Activated CD4-positive, alpha-beta T cell treated with anti-CD3 and anti-CD28 coated beads for 36 hours (primary cell): ENCODE measurements at places on chromosomes 2 and 18. TPM values are rescaled to one million over a fixed set of nuclear protein-coding genes. Genes with fewer than 3 reads are reported as not detected.

- H3K36me3 ChIP-seq = no peaks in the 10 kb centered on the region
- no peaks in the 10 kb centered on the region for H3K27me3 ChIP-seq
- H3K4me1 ChIP-seq = peaks cover 63% of the 10 kb centered on the region
- peak overlapping the region; percentile 74 for H3K4me3 ChIP-seq
- DNase-seq = peak; percentile 35
These were observed 784 bp downstream of the EDAR start for GRCh38 chr2:108988076-108988795.

GRCh38 chr18:48672671-48673340 lies 134.0 kb downstream of the CTIF start:
- no peak overlapping the region for H3K4me3 ChIP-seq
- no peak overlapping the region for H3K27ac ChIP-seq
- peaks cover 7% of the 10 kb centered on the region for H3K36me3 ChIP-seq
- no peaks in the 10 kb centered on the region for H3K27me3 ChIP-seq

DNA sequence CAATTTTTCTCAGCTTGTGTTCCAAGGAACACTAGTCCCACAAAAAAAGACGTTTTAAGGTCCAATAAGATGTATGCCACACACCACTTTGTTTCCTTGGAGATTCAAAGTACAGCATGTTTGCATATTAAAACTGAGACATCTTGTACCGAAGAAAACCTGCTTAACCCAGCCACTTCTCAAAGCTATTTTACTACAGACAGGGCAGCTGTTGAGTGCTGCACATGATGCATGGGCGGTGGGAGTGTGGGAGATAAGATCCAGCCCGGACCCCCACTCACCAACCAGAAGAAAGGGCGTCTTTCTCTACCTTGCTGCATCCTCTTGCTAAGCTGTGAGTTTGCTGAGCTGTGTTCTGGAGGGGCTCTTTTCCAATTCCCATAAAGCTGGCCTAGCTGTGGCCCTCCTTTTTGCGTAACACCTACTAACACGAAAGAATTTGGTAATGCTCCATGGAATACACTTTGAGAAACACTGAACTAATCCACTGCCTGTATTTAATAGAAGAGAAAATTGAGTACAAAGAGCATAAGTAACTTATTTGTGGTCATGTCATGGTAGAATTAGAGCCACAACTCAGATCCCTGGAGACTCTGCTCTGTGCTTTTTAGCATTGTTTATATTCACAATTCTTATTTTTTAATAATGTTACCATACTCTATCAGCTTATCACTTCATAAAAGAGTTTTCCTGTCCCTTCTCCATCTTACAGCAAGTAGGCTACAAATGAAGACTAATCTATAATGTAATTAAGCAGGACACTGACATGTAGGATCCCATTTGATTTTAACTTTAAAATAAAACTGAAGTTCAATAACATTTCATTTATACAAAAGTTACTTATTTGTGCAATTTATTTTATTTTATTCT lies 90.0 kb downstream of the PLEKHM3 start:
- no peaks in the 10 kb centered on the region for H3K27me3 ChIP-seq
- no peak overlapping the region for H3K4me3 ChIP-seq
- H3K27ac ChIP-seq = no peak overlapping the region
- H3K36me3 ChIP-seq = peaks cover 3% of the 10 kb centered on the region
- no peaks in the 10 kb centered on the region for H3K4me1 ChIP-seq

DNA sequence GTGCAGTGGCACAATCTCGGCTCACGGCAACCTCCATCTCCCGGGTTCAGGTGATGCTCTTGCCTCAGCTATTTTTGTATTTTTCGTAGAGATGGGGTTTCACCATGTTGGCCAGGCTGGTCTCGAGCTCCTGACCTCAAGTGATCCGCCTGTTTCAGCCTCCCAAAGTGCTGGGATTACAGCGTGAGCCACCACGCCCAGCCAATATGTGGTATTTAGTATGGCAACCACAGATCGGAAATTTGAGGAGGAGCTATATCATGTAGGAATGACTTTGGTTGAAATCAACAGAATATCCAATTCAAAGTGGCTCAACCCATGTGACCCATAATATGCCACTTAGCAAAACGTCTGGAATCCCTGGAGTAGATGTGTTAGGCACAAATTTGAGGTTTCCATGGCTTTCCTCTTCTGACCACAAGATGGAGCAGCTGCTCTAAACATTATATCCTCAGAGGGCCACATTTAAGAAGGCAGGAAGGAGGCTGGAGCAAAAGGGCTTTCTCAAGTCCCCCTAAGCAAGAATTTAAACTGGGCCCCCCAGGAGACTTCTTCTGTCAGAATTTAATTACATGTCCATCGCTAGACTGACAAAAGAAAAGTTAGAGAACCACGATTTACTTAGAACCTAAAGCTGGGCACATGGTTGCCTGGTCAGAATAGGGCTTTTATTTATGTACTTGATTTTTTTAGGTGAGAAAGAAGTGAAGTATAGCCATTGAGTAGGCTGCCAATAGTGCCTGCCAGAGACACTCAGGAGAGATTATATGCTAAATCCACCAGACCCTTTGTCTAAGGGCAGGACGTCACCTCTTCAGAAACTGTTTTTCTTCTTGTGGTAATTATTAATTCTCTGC lies 49.6 kb upstream of the ITSN2 start:
- no peaks in the 10 kb centered on the region for H3K36me3 ChIP-seq
- H3K27ac ChIP-seq = no peak overlapping the region
- peak; percentile 37 for DNase-seq
- H3K4me3 ChIP-seq = no peak overlapping the region

DNA sequence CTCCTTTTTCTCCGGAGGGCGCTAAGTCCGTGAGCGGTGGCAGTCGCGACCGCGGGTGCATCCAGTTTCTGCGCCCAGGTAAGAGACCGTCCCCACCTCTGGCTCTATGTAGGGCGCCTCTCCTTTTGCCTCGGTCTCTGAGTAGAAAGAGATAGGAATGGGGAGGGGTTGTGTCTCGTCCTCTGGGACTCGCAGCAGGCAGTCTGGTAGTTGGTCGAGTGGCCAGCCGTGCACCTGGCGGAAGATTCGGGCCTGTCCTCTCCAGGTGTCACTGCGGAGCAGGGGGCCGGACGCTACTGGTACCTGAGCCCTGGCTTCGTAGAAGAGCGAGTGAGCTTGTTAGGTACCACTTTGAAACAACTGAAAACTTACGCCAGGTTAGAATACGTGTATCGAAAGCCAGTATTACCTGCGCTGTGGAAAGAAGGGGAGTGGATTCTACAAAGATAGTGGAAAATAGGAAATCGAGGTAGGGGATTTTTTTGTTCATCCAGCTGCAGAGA lies 403 bp downstream of the MAP2 start:
- H3K27me3 ChIP-seq = peaks cover 32% of the 10 kb centered on the region
- no peak overlapping the region for H3K27ac ChIP-seq
- peaks cover 10% of the 10 kb centered on the region for H3K4me1 ChIP-seq

- no peaks in the 10 kb centered on the region for H3K27me3 ChIP-seq
- H3K27ac ChIP-seq = peak overlapping the region; percentile 95
- H3K4me1 ChIP-seq = peaks cover 74% of the 10 kb centered on the region
- peak overlapping the region; percentile 53 for H3K4me3 ChIP-seq
- peaks cover 2% of the 10 kb centered on the region for H3K36me3 ChIP-seq
These were observed 11.2 kb upstream of the STK17B start for GRCh38 chr2:196182439-196183171.

DNA sequence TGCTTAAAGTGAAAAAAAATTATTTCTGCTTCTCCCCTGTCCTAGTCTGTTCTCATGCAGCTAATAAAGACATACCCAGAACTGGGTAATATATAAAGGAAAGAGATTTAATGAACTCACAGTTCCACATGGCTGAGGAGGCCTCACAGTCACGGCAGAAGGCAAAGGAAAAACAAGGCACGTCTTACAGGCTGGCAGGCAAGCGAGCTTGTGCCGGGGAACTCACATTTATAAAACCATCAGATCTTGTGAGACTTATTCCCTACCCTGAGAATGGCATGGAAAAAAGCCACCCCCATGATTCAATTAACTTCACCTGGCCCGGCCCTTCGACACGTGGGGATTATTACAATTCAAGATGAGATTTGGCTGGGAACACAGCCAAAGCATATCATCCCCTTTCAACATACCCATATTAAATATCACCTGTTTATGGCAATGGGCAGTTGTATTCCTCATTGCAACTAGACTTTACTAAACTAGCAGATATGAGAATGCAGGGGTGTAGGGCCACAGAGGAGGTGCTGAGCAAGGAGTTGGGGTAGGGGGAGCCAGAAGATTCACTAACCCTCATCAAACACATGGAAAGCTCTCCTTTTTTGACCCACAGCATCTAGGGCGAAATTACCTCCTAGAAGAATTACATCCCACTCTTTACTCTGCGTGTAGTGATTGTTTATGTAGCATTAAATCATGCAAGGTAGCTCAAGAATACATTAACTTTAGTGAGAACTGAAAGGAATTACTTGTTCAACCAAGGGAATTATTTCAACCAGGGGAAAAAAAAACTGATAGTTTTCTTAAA lies 183.3 kb upstream of the DOK6 start:
- no peaks in the 10 kb centered on the region for H3K27me3 ChIP-seq
- H3K4me1 ChIP-seq = no peaks in the 10 kb centered on the region
- H3K4me3 ChIP-seq = no peak overlapping the region

DNA sequence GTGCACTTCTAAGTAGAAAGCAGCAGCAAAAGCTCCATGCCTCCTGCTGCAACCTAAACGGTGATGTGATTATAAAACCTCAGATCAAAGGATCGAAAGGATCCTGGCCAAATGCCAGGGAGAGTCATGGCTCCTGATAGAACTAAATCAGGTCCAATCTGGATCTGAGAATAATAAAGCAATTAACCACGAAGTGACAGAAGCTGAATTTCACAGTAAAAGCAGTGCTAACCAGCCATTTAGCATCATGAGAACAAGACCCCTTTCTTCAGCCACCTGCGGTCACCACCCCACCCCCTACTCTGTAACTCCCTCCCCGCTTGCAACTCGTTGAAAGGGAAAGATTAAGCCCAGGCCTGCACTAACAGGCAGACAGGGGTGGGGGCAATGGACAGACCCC lies 748.7 kb downstream of the BCL11A start:
- no peaks in the 10 kb centered on the region for H3K27me3 ChIP-seq
- no peak overlapping the region for H3K27ac ChIP-seq
- no peak overlapping the region for H3K4me3 ChIP-seq
- DNase-seq = no peak
- no peaks in the 10 kb centered on the region for H3K36me3 ChIP-seq

GRCh38 chr2:176508984-176509740 lies 239.9 kb downstream of the MTX2 start:
- H3K27me3 ChIP-seq = peaks cover 9% of the 10 kb centered on the region
- H3K36me3 ChIP-seq = no peaks in the 10 kb centered on the region
- H3K4me1 ChIP-seq = peaks cover 12% of the 10 kb centered on the region
- peak; percentile 41 for DNase-seq

- H3K4me3 ChIP-seq = no peak overlapping the region
- no peak for DNase-seq
- no peaks in the 10 kb centered on the region for H3K36me3 ChIP-seq
- no peaks in the 10 kb centered on the region for H3K4me1 ChIP-seq
- peaks cover 8% of the 10 kb centered on the region for H3K27me3 ChIP-seq
These were observed 418.0 kb downstream of the LRATD1 start for GRCh38 chr2:15050483-15050882.

GRCh38 chr2:46717344-46718121 lies 198.1 kb downstream of the MCFD2 start:
- H3K4me3 ChIP-seq = no peak overlapping the region
- DNase-seq = no peak
- H3K36me3 ChIP-seq = peaks cover 22% of the 10 kb centered on the region
- H3K27me3 ChIP-seq = no peaks in the 10 kb centered on the region
- peaks cover 46% of the 10 kb centered on the region for H3K4me1 ChIP-seq
- no peak overlapping the region for H3K27ac ChIP-seq

GRCh38 chr2:28419443-28420270 lies 27.0 kb downstream of the FOSL2 start:
- H3K27ac ChIP-seq = no peak overlapping the region
- H3K27me3 ChIP-seq = no peaks in the 10 kb centered on the region
- H3K36me3 ChIP-seq = peaks cover 39% of the 10 kb centered on the region
- peaks cover 33% of the 10 kb centered on the region for H3K4me1 ChIP-seq
- no peak overlapping the region for H3K4me3 ChIP-seq
- DNase-seq = no peak

DNA sequence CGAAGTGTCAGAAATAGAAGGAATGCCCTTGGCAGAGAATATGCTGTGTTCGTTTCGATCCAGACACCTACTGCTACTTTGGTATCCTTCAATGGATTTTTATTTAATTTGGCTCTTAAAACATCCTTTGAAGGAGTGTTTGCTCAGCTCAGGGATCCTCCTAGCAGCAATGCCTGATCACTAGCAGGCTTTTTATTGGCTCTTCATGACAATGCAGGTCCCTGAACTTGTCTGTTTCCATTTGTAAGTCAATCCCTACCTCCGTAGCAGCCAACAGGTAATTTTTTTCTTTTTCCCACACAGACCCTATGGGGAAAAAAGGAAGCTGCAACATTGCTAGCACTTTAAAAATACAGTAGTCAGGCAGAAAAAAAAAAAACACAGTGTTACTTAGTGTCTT lies 366.2 kb upstream of the LRRTM1 start:
- H3K27ac ChIP-seq = no peak overlapping the region
- DNase-seq = no peak
- no peaks in the 10 kb centered on the region for H3K4me1 ChIP-seq
- H3K4me3 ChIP-seq = no peak overlapping the region
- H3K27me3 ChIP-seq = no peaks in the 10 kb centered on the region

DNA sequence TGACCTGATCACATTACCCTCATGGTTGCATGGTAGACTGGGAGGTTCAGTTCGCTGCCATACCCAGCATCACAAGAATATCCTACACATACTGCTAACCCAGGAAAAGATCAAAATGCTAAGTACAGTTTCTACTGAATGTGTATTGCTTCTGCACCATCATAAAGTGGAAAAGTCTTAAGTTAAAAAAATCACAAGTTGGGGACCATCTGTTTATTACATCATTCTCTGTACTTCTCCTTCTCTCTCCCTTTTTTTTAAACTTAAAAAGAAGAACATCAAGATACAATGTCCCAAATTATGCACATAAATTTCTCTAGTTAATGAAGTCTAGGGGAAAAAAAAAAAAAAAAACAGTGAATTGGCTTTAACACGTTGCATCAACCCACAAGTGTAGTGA lies 43.3 kb downstream of the NBAS start:
- DNase-seq = no peak
- H3K36me3 ChIP-seq = peaks cover 11% of the 10 kb centered on the region
- H3K27ac ChIP-seq = no peak overlapping the region

- no peak for DNase-seq
- H3K36me3 ChIP-seq = no peaks in the 10 kb centered on the region
- peaks cover under 1% of the 10 kb centered on the region for H3K27me3 ChIP-seq
These were observed 179.4 kb downstream of the TXNL1 start for GRCh38 chr18:56458770-56459712.

GRCh38 chr2:214604861-214605260 lies 194.0 kb downstream of the VWC2L start:
- no peak for DNase-seq
- H3K4me3 ChIP-seq = no peak overlapping the region
- H3K27ac ChIP-seq = no peak overlapping the region
- peaks cover 3% of the 10 kb centered on the region for H3K27me3 ChIP-seq
- no peaks in the 10 kb centered on the region for H3K36me3 ChIP-seq
- H3K4me1 ChIP-seq = no peaks in the 10 kb centered on the region

Gene COX7A2L
- 103 TPM for total RNA-seq

Gene SPDYA
- total RNA-seq = 1.2 TPM

Gene RGPD3
- total RNA-seq = 0.14 TPM

Gene TCF23
- not detected for total RNA-seq
